AG08396 (cell line): ENCODE measurements at places on chromosomes 13 and 19.

GRCh38 chr13:91108315-91108714 is 239.2 kb upstream of the MIR17HG start:
- no peak for DNase-seq

GRCh38 chr13:26584713-26585112 is 27.2 kb downstream of the WASF3 start:
- DNase-seq: no peak

DNA sequence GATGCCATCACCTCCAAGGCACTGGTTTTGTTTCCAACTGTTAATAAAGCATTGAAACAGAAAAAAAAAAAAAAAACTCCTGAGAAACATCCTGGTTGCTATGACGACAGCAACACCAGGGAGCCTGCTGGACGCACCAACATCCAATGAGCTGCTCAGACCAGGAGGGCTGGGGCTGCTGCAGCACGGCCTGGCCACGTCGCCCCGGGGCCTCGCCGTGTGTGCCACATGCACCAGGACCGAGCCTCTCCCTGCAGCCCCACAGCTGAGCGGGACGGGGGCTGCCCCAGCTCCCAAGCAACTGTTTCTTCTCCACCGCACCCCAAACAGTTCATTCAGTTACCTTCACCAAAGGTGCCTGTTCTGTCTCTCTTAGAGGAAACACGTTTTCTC is 54.5 kb downstream of the RASA3 start:
- DNase-seq: peak; percentile 79

- no peak for DNase-seq
These were observed 107.8 kb downstream of the FOXO1 start for GRCh38 chr13:40558656-40559055.

DNA sequence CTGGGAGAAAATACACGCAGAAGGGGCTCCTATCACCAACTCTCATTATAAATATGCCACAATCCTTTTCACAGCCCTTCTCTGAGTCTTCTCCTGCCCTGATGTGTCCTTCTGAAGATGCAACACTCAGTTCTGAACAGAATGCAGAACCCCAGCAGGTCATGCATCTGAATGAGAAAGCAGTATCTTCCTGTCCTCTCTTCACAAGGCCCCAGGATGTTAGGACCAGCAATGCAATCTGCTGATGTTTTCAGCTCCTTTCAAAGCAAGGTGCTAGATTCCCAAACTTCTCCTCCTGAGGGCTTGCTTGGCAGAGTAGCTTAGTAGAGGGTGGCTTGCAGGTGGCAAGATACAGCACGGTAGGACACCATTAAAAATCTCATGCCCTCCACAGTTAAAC is 22.3 kb upstream of the DOCK9 start:
- no peak for DNase-seq

DNA sequence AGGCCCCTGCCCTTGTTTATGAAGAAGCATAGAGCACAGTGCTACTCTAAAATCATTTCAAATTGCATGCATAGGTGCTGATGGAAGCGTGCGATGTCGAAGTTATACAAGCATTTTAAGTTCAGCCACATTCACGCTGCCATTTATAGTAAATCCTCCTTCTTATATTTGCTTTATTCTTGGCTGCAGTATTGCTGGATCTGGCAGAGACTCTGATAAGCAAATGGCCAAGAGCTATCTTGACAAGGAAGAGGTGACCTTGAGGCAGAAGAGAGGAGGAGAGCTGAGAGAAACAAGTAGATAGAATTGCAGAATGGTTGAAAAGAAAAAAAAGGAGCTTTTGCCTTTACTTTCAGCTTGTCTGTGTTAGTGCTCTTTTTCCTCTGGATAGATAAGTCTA is 18.9 kb upstream of the MYO16 start:
- DNase-seq: no peak

GRCh38 chr13:91079176-91079575 is 268.3 kb upstream of the MIR17HG start:
- no peak for DNase-seq

- no peak for DNase-seq
These were observed 13.3 kb downstream of the TDRD3 start for GRCh38 chr13:60410299-60410698.

- DNase-seq: no peak
These were observed at the start of gene KLK13 for GRCh38 chr19:51064534-51065220. KLK13 (minus strand) TSS chr19:51065092; CDS start chr19:51065067, 25 bp downstream.

GRCh38 chr13:49645451-49645850 is 17.1 kb downstream of the ARL11 start:
- no peak for DNase-seq
